NCI-H187 (cell line): ENCODE measurements at places on chromosomes 5 and 9.

GRCh38 chr9:26779062-26779461 lies 113.5 kb downstream of the CAAP1 start:
- no peak for DNase-seq

GRCh38 chr9:116905171-116905588 lies 218.1 kb downstream of the TRIM32 start:
- no peak for DNase-seq

DNA sequence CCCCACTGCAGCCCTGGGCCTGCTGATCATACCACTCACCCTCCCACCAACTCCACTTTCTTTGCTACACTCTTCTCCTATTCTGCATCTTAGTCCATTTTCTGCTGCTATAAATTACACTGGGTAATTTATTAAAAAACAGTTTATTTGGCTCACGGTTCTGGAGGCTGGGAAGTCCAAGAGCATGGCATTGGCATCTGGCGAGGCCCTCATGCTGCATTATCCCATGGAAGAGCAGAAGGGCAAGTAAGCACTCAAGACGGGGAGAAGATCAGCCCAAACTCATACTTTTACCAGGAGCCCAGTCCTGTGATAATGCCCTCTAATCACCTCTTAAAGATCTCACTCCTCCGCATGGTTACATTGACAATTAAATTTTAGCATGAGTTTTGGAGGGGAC lies 9.4 kb downstream of the GLIPR2 start:
- no peak for DNase-seq

DNA sequence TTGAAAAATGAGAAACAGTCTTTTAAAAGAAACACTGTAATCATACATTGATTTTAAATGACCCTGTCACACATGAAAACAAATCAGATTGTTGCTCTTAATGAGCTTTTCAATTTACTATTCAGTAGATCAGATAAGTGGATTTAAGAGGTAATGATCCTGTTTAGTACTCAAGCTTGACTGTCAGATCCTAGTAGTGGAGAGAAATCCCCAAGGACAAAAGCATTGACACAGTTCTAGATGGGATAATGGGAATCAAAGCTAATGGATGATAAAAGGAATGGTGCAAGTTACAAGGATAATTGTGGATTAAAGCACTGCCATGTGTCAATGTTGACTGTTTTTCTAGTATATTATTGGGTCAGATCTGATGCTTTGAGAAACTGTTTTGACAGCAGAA lies 142.3 kb upstream of the TLX3 start:
- DNase-seq, result no peak

- no peak for DNase-seq
Observed at GRCh38 chr5:144273232-144274027, 102.8 kb downstream of the KCTD16 start.
